ENCODE measurements at places on chromosomes 7 and 10.

DNA sequence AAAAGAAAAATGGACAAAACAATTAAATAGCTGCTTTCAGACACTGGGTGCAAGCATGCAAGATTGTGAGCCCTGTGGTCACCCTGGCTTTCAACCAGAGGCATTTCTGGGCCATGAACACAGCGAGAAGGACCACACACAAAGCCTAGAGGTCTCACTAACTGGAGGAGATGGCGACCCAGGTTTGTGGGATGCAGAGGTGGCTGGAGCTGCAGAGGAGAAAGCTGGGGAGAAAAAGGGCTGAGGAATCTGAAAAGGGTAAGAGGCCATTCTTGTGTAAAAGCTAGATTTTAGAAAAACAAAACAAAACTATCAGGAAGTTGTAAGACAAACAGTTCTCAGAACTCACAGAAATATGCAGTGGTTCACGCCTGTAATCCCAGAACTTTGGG lies 30.1 kb upstream of the PTPRN2 start:
- DNase-seq = no peak

DNA sequence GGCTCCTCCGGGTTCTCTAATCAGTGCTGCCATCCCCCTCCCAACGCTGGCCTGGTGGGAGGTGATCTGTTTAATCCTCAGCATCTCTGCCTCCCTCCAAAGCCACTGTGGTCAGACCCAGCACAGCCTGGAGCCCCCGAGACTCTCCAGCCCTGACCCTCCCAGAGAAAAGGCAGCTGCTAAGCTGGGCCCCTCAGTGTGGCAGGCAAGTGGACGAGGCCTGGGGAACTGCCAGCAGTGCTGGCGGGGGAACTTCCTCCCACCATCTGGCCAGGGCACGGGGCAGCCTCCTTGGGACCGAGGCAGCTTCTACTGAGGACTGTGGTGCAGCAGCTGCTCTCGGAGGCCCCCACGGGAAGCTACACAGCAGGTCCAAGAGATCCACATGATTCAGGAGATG lies 51.1 kb downstream of the DPYSL4 start:
- no peak for DNase-seq

DNA sequence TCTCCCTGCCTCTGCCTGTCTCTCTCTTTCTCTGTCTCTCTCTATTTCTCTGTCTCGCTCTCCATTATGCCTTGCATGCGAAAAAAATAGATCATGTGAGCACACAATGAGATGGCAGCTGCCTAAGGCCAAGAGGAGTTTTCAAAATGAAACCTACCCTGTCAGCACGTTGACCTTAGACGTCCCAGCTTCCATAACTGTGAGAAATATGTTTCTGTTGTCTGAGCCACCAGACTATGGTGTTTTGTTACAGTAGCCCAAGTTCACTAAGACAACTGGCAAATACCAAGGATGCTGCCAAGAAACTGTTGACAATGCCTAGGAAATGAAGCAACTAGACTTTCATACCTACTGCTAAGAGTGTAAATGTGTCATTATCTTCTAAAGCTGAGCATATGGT lies 70.6 kb upstream of the PLXDC2 start:
- DNase-seq = no peak

DNA sequence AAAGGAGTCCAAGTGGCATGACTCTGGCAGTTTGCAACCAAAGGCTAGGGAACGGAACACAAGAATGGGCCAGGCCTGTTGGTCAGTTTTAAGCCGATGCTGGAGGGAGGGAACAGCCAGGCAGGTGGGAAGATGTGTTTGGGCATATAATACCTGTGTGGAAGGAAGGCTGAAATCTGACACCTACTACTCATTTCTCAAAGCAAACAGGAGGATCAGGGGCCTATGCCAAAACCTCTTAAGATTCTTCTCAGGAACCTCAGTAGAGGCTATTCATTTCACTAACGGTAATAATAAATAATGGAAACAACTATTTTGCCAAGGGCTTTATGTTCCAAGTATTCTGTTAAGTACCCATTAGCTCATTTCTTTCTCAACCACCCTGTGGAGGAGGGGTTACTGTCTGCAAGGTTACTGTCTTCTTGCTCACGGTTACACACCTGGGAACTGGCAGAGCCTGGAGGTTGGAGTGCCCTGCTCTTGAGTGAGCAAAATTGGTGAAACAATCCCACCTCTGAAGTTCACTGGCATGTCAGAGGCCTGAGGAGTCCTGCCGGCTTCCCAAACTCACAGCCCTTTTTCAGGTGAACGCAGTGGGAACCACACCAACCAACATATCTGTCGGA lies 35.5 kb downstream of the GOT1 start:
- DNase-seq = no peak

- no peak for DNase-seq
Observed at GRCh38 chr7:74544706-74545469, 91.2 kb downstream of the GTF2IRD1 start.

- DNase-seq = no peak
Observed at GRCh38 chr7:138186951-138187351, 110.7 kb downstream of the AKR1D1 start.

DNA sequence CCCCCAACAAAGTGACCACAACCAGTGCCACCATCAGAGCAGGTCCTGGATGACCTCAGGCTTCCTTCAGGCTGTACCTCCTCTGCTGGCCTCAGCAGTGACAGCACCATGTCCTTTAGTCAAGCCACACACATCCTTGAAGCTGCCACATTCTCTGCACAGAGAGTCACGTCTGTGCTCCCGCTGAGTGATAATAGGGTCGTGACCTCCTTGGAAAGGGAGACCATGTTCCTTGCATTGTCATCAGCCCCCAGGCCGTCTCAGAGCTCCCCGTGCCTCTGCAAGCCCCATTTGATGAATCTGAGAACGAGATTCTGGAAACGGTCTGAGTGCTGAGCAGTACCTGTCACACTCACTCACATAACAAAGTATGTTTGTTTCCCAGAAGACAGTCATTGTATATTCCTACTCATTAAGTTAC lies 106.5 kb upstream of the PRR15 start:
- DNase-seq = no peak

DNA sequence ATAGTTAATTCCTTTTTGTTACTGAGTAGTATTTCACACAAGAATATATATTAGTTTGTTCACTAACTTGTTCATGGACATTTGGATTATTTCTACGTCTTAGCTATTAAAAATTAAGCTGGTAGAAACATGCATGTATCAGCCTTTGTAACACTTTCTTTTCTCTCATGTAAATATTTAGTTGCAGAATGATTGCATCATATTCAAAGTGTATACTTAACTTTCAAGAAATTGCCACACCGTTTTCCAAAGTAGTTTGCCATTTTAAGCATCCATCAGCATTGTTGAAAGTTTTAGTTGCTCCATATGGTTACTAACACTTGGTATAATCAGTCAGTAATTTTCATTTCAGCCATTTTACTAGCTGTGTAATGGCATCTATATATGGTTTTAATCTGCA lies 666.9 kb downstream of the NXPH1 start:
- DNase-seq = no peak

DNA sequence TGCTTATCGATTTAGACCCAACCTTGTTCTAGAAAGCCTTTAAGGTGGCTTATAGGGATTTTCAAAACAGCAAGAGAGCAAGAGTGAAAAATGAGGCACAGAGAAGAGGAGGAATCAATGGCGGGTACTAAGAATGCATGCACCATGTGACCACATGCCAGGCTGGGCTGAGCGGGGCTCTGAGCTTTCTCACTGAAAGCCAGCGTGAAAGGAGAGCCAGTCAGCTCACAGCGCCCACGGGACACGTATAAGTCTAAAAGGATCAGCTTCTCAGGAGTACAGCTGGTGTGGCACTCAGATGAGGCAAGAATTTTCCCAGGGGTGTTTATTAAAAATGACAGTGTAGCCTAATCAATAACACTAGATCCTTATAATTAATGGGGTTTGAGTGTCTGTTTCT lies 114.3 kb downstream of the SLIT1 start:
- no peak for DNase-seq

DNA sequence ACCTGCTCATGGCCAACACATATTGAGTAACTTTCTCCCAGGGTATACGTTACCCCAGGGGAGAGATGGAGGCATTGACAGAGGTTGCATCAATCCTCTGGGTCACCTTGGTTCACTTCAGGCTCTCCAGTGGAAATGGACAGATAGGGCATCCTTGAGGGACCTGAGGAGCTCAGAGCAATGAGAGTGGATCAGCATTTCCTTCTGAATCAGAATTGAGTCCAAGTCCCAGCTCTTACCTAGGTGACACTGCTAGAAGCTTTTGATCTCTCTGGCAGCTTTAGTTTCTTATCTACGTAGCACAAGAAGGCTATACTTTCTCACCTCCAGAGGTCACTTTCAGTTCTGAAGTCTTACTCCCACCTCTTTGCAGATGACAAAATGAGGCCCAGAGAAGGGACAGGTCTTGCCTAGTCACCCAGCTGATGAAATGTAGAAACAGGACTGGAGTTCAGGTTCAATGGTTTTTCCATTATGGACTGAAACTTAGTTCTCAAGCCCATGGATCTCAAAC lies 35.2 kb downstream of the PANK1 start:
- DNase-seq = no peak

GRCh38 chr7:24572393-24572996 lies 757 bp upstream of the PALS2 start:
- DNase-seq = no peak

GRCh38 chr10:50554995-50555568 lies 68.7 kb downstream of the SGMS1 start:
- DNase-seq = no peak

DNA sequence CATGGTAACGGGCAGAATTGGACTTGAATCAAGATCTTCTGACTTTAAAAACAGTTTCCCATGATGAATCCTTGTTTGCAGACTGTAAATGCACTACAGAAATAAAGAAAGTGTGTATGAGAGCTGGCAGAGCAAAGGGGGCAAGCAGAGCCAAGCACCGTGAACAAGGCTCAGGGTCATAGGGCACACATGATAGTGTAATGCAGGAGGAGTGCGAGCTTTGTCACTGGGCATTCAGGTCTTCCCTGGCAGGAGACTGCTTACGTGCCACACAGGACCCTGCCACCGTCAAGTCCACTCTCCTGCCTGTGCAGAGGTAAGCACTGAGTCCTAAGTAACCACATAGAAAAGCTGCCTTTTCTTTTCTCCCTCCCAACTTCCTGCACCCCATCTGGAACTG lies 93.1 kb upstream of the NPVF start:
- DNase-seq = no peak

Measured in esophagus squamous epithelium (tissue), 5 donors.